CD4-positive, alpha-beta T cell treated with Interferon alpha-2 for 1 hour (primary cell): ENCODE measurements at places on chromosomes 7 and 10.

DNA sequence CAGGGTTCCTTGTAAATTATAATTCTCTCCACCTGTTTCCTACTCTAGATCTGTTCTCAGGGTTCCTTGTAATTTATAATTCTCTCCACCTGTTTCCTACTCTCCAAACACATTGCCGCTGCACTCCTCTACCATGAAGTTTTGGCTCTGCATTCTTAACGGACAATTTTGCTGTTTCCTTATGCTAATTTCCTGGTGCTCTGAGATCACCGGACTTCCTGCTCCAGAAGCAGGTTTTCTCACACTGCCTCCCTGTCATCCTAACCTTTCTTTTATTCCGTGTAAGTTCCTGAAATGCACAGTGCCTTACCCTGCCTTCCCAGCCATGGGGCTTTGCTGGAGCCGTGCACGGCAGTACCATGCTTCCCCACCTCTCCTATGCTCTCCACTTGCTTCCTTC, 256.8 kb downstream of the PLXNA4 start:
- DNase-seq, result no peak

DNA sequence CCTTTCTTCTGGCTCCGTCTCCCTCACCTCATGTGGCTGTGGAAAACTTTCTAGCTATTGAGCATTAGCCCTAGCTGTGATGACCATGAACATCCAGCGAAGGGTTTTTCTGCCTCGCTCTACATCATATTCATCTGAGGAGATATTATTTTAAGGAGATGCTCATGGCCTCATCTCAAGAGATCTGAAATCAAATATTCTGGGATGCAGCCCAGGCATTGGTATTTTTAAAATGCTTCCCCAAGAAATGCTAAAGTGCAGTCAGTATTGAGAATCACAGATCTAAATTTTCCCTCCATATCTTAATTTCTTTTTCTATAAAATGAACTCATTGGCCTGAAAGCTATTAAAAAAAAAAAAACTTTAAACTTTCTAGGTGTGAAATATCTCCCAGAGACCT, 238.2 kb upstream of the CELF2 start:
- DNase-seq, result no peak

DNA sequence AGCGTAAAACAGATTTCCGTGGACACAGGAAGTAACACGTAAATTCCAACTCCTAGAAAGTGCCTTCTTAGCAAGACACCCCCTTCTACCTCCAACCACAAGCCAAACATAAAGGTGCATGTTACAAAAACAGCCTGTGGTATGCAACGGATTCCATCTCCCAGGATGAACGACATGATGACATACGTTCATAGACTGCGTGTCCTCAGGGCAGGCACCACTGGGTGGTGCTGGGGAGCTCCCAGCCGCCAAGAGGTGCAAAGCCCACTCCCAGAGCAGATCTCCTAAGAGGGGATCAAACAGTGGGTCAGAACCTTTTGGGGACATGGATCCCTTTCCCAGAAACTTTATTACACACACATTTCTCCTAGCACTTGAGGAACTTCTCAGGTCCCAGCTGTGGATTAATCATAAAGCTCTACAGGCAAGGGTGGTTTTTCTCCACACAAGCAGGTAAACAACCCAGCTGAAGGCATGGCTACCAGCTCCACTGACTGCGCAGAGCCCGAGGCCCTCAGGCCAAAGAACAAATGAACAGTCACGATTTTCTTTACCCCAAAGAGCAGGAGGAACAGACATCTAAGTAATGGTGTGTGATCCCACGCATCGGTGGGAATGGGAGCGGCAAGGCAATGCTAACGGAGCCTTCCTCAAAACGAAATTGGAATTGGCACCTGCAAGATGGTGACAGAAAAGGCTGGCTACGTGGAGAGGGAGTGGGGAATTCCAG, 13.8 kb downstream of the PSAP start:
- DNase-seq, result no peak

- DNase-seq, result no peak
Measured at GRCh38 chr7:42596737-42597136, 315.1 kb downstream of the C7orf25 start.

- no peak for DNase-seq
Measured at GRCh38 chr7:92569137-92569536, 21.1 kb downstream of the FAM133B start.

- no peak for DNase-seq
Measured at GRCh38 chr7:158695056-158695455, 9.5 kb downstream of the NCAPG2 start.

DNA sequence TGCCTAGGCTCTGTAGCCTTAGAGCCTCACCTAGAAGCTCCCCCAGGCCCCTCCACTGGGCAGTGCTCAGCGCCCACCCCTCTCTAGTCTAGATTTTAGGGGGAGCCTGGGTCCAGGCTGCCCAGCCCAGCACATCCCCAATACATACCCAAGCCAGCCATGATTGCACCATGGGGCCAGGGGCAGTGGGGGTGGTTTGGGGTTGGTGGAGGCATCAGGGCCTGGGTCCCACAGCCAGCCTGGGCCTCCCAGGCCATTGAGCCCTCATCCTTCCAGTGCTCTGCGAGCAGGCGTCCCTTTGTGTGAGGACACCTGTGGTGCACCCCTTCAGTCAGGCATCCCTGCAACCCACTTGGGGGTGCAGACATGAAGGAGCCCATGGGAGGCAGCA, 76.9 kb upstream of the RET start:
- no peak for DNase-seq

DNA sequence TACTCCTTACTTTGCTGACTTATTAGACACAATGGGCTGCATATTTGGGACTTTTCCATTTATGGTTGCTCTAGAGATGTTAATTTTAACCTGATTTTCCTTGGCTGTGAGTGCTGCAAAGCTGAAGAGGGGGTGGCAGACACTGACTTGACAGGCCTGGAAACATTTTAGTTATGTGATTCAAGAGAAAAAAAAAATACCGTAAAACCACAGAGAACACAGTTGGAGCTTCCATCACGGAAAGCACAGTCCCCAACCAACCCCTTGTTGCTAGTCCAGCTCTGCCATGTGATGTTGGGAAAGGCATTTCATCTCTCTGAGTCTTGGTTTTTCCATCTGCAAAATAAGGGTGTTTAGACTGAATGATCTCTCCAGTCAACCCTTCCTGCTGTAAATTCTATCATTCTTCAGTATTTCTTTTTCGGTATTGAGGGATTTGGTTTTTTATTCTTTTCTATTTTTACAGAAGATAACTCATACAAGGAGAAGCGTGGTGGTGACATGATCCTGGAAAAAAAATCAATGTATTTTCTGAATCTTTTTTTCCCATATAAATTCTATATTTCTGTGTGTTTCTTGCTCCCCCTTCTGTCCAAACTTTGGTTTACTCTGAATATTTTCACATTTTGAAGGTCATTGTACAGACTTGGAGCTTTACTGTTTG, 246.1 kb downstream of the REEP3 start:
- no peak for DNase-seq

- no peak for DNase-seq
Measured at GRCh38 chr7:70944516-70944915, 187.4 kb upstream of the GALNT17 start.

DNA sequence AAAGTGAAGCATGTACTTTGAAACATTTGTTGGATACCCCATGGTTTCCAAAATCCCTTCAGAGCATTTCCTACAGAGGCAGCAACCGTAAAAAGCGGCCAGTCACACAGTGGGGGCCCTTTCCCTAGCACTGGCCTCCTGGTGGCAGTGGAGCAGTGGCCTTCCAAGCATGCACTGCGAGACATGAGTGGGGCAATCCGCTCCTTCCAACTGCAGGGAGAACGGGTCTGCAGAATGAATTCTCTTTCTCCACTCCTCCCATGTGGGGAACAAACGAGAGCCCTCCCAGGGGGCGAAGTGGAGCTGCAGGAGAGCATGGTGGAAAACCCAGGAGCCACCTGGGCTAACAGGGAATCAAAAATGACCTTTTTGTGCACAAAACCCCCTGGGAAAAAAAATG, 542.9 kb upstream of the GALNT17 start:
- DNase-seq, result no peak
